ENCODE measurements at places on chromosomes 1 and 21.

DNA sequence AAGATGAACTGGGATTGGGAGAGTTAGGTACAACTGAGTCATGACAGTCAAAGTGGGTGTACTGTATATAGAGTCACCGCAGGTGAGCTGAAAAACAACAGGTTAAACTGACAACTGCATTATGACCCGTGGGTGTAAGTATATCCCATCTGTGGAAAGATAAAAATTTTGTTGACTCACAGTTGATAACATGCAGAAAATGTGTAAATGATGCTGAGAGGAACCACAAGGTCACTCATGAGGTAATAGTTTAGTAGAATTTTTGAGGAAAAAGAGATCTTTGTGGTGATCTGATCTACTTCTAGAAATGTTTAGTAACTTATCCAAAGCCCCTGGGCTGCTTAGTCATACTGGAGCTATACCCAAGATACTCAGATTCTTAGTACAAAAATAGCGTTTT is 838 bp downstream of the OR2C3 start:
- no peak for DNase-seq

DNA sequence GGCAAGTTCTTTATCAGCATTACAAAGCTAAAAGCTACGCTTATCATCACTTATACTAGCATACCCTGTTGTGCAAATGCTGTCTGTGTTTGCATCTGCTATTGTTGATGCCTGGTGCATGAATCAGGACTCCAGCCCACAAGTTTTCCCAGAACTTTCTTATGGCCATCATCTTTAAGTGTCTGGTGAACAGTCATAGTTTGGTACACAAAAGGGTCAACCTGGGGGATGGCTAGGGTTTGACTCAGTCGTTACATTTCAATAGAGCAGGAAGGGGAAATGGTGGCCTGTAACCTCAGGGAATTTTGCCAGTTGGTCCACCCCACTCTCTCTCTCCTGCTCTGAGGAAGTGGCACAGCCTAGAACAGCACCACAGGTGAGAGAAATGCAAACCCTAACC is 35.4 kb downstream of the SELL start:
- no peak for DNase-seq

DNA sequence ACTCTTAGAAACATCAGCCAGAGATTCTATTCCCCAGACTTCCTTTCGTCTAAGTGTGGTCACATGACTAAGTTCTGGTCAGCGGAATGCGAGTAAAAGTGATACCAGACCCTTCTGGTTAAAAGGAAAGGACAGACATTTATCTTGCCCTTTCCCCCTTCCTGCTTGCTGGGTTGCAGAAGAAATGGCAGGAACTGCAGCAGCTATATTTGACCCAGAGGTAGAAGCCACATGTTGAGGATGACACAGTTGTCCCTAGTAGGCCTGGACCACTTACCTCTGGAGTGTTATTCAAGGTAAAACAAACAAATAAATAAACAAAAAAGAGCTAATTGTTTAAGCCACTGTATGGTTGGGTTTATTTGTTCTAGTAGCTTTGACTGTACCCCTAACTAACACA is 73.3 kb downstream of the TAS1R2 start:
- no peak for DNase-seq

- no peak for DNase-seq
These were observed 44.8 kb downstream of the ATP5PO start for GRCh38 chr21:33870768-33871167.

GRCh38 chr1:235954306-235955283 is 87.9 kb upstream of the LYST start:
- DNase-seq, result peak; percentile 85

- DNase-seq, result no peak
These were observed 67.0 kb upstream of the DIRAS3 start for GRCh38 chr1:68117416-68117815.

Measured in MM.1S (cell line).